ENCODE measurements at places on chromosomes 2 and 18.
A peak's percentile ranks its signal among the peaks of the same experiment; 100 is the strongest.

DNA sequence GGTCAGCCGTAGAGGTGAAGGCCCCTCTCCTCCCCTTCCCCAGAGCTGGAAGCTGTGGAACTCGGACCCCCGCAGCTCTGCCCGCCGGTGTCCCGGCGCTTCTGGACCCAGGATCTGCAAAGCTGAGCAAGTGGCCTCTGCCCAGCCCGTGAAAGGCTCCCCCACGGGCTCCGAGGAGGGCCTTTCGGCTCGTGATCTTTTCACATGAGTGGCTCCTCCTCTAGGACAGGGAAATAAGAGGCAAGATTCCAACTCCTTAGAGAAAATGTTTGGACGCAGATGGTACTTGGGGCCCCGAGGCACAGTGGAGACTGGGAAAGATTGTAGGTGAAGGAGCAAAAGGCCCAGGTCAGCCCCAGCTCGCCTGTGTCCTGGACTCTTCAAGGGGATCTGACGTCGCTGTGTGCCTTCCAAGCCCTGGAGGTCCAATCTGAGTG, 48.2 kb upstream of the SP3 start:
- DNase-seq, result peak; percentile 82

DNA sequence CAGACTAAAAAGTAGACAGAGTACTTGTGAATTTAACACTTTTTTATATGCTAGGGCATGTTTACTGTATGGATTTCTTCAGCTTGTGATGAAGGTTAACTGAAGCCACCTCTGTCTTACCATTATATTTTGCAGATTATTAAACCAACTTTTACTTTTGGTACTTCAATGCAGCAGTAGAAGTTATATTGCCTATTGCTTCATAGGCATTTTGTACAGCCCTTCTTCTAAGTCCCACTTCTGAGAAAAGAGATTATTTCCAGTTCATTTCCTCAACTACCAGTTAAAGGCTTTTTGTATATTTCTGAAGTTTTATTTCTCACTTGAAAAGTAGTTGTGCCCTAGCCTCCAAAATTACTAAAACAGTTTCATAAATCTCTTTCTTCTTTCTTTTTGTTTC, 256.4 kb upstream of the FBXO11 start:
- no peak for DNase-seq

DNA sequence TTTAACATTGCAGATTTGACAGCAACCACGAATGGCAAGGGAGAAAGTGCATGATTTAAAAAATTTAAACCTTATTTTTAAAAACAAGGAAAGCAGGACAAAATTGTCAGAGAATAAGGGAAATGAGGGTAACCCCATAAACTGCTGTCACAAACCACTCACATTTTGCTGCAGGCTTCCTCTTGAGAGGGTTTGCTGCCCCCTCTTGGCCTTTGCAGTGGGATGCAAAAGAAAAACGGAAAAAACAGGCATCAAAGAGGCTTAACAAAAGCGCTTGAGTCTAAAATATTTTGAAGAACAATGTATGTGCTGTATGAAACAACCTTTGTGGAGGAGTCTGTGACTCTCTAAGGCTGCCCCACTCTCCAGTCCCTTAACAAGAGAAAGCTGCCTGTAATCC, 91.6 kb downstream of the TMX3 start:
- DNase-seq, result peak; percentile 10

DNA sequence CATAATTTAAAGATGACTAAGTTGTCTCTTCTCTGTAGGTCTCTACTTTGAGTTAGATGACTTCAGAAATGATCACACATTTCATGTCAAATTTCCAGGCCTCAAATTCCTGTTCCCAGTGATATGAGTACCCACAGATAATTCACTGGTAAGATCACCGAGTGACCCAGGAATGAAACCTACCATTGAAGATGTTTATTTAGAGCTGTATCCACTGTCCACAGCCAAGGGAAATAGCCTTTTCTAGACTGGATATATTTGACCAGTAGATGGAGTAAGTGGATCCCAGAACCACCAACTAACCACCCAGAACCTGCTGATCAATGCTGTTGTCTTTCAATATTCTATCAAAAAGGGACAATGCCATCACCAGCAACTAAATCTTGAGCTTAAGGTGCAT, 238.8 kb downstream of the SLC8A1 start:
- peak; percentile 18 for DNase-seq

GRCh38 chr18:48796491-48797205, 154.1 kb downstream of the SMAD7 start:
- DNase-seq, result no peak

- DNase-seq, result no peak
Measured at GRCh38 chr18:60003610-60004185, 103.9 kb downstream of the PMAIP1 start.

DNA sequence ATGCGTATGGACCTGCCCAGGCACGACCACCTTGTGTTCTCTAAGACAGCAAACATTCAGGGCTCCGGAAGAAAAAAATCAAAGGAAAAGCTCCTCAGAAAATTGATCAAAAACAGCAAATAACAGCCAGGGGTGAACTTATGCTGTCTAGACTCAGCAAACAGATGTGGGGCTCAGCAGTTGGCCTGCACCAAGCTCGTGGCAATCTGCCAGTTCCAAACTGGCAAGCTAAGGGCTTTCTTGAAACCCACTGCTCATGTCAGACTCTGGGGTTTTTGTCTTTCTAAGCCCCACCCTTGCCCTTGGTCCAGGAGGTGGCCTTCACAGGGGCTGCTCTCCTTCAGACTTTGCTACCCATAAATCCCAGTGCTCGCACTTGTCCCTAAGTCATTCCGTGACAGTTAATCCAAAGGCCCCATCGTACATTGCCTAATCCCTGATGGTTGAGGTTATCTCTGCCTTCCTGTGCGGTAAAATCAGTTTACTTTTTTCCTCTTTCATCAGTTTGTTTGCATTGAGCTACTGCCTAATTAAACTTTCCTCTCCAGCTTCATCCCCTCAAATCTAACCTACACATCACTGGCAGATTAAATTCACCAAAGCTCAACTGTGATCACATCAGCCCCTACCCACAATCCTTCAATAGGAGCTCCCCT, 408.0 kb downstream of the LRATD1 start:
- no peak for DNase-seq

DNA sequence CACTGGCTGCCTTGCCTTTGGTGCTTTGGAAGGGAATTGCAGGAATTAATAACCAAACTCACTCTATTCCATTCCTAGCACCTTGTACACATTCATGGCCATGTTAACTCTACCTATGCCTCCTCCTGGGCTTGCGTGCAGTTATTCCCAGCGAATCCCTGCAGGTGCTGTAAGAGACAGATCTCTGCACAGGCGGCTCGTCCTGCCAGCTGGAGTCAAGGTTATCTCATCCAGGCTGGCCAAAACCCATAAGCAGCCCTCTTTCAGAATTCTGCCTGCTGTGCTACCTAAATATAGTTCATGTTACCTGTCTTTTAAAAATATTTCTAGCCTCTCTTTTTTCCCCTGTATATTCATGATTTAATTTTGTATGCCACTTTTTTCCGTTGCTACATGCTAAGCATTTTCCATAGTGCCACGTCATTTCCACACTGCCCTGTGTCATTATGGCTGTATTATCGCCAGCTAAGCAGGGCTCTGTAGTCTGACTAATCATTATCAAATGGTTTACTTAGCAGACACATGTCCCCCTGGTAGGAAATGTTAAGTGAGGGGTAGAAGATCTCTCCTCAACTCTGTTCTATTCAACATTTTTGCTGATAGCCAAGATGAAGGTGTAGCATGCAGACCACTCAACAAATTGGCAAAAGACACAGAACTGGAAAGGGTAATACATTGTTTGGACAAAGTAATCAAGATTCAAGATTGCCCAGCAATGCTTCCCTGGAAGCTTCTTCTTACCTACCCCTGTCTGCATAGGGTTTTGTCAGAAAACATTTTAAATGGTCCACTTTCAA, 79.7 kb upstream of the TAF1B start:
- DNase-seq, result peak; percentile 78

Measured in large intestine (tissue), 12 donors.